Nucleus accumbens (tissue), 56 donors: ENCODE measurements at places on chromosomes 16 and 17.

- DNase-seq, result no peak
These were observed 86.4 kb upstream of the LGALS9 start for GRCh38 chr17:27544350-27545131.

- no peak for DNase-seq
These were observed 121.6 kb downstream of the ZNF423 start for GRCh38 chr16:49734331-49734730.

DNA sequence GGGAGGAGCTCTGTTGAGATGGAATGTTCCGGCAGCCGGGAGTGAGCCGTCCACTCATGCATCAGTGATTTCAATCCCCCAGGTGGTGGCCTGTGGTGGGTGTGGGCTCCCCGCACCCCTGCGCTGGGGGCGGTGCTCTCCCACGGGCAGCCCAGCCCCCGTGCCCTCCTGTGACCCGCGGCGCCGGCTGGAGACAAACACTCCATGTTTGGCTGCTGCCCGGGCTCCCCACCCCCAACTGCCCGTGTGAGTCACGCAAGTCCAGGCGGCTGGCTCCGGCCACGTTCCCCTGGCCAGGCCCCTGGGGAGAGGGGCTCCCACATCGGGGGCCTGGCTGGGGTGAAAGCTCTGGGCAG is 29.4 kb downstream of the CACNA1H start:
- no peak for DNase-seq

DNA sequence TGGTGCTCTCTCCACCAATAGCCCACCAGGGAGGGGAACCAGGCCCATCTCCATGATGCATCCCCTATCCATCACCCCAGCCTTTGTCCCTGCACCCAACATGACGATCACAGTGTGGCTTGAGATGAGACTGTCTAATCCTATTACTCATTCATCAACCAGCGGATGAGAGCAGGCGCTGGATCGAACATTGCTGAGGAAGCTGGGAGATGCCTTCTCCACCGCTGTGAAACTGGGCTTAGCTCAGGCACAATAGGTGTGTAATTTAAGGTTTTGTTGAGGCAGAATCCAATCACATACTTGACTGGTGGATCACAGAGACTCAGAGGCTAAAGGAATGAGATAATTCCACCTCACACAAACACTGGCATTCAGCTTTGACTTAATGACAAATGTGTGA is 64.6 kb upstream of the IRX3 start:
- DNase-seq, result no peak
